ENCODE measurements at places on chromosomes 7 and 10.
A peak's percentile ranks its signal among the peaks of the same experiment; 100 is the strongest.

DNA sequence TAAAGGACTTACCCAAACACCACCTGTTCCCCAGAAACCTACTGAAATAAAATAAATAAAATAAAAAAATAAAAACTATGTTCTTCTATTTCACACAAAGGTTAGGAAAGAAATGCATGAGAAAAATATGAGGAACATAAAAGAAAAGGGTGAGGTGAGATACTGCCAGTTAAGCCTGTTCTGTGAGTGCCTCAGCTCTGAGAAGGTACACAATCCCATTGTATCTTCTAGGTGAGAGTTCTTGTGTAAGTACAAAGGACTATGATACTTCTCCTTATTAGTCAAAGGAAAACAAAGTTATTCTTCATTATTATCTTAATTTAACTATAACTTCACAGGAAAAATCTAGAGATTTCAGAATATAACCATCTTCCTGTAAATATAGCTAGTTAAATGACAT, 86.0 kb downstream of the ATE1 start:
- no peak for DNase-seq

DNA sequence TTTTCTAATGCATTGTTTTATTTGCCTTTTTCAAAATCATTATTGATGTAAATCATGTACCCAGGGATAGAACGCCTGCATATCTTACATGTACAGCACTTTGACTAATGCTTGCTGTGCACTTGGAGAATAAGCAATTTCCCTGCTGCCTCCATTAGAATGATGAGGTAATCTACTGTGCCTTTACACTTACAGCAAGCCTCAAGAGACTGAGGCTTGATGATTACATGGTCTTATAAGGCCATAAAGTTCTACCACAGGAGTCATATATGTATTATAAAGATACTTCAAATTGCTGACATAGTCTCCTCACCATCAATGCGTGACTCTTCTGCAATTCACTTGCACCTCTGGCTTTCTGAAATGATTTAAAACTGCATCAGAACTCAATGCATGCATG, 328.6 kb upstream of the HGF start:
- no peak for DNase-seq

DNA sequence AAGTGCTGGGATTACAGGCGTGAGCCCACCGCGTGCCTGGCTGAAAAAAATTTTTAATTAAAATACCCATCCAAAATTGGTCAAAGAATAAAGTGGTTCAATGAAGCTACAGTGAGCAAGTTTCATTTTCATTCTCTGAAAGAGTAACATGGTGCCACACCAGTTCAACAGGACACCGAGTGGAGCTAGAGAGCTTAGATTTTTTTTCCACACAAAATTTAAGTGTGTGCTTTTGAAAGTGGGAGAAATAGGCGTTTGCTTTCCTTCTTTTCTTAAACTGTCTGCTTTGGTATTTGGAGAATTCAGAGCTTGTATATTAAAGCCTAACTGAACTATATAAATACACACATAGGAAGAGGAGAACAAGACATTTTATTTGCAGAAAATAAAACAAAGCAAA, 43.4 kb downstream of the BPGM start:
- DNase-seq: peak; percentile 30

- no peak for DNase-seq
Observed at GRCh38 chr7:84314263-84314662, 119.7 kb upstream of the SEMA3A start.

- DNase-seq: peak; percentile 49
Observed at GRCh38 chr10:100969187-100970075, at the start of gene SEMA4G. Gene SEMA4G (plus strand): TSS chr10:100969504. CDS start chr10:100972913, 3,409 bp downstream.

- no peak for DNase-seq
Observed at GRCh38 chr7:104908636-104909035, 105.4 kb upstream of the KMT2E start.

DNA sequence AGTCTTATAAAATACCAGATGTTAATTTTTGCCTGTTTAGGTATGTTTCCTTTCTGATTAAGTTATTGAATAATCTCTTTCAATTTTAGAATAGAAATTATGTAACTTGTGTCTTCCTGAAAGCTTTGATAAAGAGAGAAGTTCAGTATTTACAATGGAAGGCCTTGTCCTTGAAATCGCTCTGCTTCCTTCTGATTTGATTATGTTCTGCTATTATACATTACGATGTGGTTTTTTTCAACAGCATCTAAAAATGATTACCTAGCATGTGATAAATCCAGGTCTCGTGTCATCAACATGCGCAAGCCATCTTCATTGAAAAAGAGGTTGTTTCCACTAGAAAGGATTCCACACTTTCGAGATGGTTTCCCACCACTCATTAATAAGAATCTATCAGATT, 96.5 kb upstream of the SLC26A5 start:
- DNase-seq: no peak

GRCh38 chr7:49279891-49280290, 355.5 kb downstream of the CDC14C start:
- no peak for DNase-seq

GRCh38 chr10:15370212-15370855, 755 bp downstream of the FAM171A1 start:
- DNase-seq: peak; percentile 49

DNA sequence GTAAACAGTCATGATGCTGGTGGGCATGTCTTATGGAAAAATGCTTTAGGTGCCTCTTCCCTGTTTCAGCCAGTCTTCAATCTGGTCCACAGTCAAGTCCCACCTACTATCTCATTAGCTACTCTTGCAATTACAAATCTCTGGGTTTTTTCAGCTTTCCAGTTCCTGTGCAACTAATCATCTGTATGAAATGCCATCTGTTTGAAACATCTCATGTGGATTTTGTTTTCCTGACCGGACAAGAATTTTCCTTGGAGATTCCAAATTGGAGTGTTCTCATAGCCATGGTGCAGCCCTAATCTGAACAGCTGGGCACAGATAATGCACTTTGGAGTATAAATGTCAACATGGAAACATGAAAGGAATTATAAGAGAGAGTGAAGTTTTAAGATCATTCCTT, 41.3 kb upstream of the CALN1 start:
- DNase-seq: no peak

DNA sequence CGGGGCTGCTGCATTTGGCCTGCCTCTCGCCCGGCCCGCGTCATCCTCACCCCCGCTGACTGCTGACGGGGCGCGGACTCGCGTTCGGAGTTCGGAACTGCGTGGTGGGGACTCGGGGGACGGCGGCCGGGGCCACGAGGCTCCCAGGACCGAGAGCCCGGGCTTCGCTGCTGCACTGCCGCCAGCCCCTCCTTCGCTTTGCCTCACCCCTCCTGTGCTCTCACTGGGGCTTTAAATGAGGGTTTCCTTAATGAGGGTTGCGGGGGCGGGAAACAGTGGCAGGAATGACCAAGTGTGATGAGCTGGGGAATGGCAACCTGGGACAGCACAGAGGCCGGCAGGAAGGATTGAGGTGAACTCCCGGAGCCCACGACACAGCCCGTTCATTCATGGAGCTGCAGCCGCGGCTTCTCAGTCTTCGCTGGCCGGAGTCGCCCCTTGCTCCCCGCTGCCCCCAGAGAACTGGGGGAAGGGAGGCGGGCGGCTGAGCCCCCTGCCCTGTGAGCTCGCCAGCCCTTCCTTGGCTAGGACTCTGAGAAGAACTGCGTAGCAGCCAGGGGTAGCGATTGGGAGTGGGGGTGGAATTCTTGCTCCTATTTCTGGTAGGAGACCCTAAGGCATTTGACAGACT, 1.5 kb upstream of the LRRC4 start:
- peak; percentile 88 for DNase-seq

- DNase-seq: no peak
Observed at GRCh38 chr7:88223265-88223664, 3.4 kb upstream of the SRI start.

- DNase-seq: no peak
Observed at GRCh38 chr7:124784879-124785818, 19.6 kb upstream of the GPR37 start.

DNA sequence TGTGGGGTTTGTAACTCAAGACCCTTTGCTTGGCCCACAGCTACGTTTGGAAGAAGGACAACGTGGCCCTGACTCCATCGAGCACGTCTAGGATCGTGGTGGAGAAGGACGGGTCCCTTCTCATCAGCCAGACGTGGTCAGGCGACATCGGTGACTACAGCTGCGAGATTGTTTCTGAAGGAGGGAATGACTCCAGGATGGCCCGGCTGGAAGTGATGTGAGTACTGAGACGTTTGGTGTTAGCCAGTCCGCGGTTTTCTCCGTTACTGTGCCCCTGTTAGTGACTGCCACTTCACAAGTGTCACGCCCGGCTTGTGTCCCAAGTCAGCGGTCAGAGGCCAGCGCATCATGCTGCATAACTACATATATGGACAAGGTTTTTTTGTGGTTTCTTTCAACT, 673.3 kb downstream of the SDK1 start:
- DNase-seq: peak; percentile 49

- no peak for DNase-seq
Observed at GRCh38 chr7:26307226-26307625, 15.6 kb downstream of the SNX10 start.

GRCh38 chr7:149248777-149249176, 9.3 kb downstream of the ZNF212 start:
- DNase-seq: no peak

GRCh38 chr10:34907743-34908430, 92.8 kb upstream of the PARD3 start:
- DNase-seq: no peak

DNA sequence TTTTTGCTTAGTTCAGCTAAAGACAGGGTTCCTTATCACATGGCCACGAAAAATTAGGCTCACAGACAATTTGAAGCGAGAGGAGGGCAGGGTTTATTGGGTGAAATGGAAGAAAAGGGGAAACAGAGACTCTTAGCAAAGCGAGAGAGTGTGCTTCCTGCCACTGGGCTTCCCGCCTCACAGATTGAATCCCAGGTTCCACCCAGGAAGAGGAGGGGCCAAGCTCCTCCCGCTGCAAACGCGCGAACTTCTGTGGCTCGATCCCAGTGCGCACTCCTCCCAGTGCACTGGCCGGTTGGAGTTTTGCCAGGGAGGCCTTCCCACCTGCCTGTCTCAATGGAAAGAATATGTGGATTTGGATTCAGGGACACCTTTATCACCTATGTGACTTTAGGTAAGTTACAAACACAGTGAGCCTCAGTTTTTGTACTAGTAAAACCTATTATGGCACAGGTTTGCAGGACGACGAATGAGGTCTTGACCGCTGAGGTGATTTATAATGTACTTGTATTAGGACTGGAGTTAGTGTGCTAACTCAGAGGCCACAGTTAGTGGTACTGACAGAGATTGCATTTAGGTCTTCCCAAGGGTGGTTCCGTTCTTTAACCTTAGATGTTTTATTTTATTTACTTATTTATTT, 48.5 kb upstream of the SP8 start:
- DNase-seq: no peak

GRCh38 chr10:97017474-97017903, 168.3 kb downstream of the SLIT1 start:
- no peak for DNase-seq

DNA sequence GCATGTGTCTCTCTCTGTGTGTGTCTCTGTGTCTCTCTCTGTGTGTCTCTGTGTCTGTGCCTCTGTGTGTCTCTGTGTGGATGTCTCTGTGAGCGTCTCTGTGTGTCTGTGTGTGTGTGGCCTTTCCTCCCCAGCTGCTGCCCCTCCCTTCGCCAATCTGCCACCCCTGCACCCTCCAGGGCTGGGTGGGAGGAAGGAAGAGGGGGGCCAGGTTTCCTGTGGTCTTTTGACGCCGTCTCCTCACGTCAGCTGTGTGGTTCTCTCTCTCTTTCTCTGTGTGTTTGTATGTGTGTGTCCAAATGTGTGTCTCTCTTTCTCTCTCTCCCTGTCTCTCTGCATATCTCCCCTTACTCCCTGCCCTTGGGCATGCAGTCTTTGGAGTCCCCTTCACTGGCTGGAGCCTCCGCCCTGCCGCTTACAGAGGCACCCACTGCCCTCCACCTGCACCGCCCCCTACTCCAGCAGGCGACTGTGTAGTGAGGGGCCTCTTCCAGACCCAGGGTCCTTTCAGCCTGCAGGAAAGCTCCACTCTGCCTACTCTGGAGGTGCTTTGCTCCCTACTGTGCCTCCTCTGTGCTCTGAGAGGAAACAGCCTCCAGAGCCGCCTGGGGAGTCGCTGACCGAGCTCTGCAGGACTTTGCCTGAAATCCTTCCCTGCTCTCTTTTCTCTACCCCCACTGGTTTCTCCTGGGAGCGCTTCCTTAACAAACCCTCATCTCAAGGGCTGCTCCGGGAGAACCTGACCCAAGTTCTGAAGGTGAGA, 44.2 kb upstream of the C10orf71 start:
- DNase-seq: no peak

GRCh38 chr7:7476381-7476780, 59.3 kb downstream of the COL28A1 start:
- DNase-seq: no peak

- DNase-seq: no peak
Observed at GRCh38 chr10:57165671-57166070, 804.6 kb upstream of the ZWINT start.

GRCh38 chr10:30737931-30738391, 108.4 kb upstream of the LYZL2 start:
- DNase-seq: no peak

DNA sequence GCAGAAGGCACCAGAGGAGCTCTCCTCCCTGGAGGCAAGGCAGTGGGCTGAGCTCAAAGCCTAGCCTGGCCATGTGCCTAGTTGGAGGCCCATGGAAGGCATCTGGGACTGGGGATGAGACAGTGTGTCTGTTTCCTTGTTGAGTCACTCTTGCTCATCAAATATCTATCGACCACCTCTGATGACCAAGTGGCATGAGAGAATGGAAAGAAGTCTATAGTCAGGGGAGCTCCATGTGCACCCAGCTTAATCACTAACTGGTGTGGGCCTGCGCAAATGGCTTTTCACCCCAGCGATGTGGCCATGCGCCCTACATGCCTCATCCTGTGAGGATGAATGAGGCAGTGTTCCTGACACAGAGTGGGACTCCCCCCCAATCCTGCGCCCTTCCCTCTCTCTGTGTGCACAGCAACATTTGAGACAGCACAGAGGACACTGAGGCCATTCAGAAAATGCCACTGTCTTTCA, 229.9 kb downstream of the RPS24 start:
- no peak for DNase-seq

GRCh38 chr10:73119457-73119856, 9.2 kb downstream of the NUDT13 start:
- DNase-seq: no peak

DNA sequence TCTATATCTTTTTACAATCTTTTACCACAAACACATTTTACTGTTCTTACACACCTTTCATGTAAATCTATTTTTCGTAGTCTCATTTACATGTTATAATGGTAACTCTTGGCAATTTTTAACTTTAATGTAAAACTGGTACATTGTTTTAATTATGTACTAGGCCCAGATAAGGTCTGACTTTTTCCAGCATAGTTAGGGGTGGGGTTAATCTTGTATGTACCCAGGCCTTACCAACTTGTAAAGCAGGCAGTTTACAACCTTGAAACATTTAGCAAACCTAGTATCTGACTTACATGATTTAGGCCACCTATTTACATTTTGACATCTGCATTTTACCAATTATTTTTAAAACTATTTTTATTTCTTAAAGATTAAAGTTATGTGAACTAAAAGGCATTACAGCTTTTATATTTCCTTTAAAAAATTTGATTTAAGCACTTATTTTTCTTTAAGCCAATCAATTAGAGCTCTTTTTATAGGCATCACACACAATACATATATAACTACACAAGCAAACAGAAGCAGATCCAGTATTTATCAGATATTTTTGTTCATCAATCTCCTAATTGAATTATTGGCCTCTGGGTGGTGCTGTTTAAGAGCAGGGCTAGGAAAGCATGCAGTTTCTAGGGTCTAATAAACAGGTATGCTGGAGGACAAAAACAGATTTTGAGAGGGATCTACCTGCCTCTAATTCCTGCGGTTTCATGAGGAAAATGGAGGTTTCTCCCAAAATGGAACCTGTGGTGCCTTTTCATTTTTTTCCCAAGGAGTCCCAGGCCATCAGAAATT, 19.7 kb upstream of the CROT start:
- no peak for DNase-seq
